Stimulated activated CD8-positive, alpha-beta memory T cell treated with anti-CD3 and anti-CD28 coated beads, Interleukin-4, amount 100 ng/mL, for 1 hour (primary cell): ENCODE measurements at places on chromosomes 7 and 10.

DNA sequence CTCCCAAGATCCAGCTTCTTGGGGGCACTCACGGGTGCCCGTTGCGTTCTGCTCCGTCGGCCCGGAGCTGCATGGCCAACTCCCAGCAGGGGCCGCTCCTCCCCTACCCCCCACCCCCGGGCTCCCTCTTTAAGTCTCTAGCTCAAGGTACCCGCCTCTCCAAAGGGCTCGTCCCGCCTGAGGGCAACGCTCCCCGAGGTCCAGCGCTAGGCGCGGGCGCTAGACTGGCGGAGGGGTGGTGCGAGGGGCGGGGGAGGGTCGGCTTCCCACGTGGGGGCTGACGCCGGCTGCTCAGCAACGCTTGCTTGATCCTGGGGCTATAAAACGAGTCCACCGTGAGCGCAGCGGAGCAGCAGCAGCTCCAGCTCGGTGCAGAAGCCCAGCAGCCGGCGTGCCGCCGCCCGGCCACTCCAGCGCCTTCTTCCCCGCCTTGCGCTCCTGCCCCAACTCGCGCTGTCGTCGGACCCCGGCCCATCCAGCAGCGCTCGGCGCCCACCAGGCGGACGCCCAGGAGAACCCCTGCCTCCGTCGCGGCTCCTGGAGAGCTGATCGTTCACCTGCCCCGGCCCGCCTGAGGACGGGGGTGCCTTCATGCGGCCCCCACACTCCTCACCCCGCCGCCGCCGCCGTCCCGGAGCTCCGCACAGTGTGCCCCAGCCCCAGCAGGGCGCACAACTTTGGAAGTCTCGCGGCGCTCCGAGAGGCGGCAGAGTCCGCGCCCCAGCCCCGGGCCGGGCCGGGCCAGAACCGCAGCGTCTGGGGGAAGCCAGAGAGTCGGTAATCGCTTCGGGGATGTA, at the start of gene ADRA2A:
Gene ADRA2A, plus strand, starts transcription at position 348 of the 797 bp plus-strand sequence. CDS start 968 bp downstream, outside the sequence.
- DNase-seq: no peak

DNA sequence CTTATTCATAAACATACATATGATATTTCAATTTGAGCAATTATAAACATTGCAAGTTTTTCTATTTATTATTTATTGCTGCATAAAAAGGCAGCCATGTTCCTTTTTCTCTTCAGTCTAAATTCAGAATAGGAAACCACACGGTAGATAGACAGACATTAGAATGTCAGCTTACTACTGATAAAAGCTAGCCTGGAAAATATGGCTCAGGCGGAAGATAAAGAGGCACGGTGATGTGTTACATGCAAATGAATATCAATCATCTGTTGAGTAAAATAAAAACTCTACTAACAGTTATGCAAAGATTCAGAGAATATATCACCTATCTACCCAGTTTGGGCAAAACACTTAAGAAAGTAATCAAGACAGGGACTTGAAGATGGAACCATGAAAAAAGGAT, 73.5 kb upstream of the PDSS1 start:
- no peak for DNase-seq

- no peak for DNase-seq
Measured at GRCh38 chr7:48411619-48412018, 240.4 kb downstream of the ABCA13 start.

DNA sequence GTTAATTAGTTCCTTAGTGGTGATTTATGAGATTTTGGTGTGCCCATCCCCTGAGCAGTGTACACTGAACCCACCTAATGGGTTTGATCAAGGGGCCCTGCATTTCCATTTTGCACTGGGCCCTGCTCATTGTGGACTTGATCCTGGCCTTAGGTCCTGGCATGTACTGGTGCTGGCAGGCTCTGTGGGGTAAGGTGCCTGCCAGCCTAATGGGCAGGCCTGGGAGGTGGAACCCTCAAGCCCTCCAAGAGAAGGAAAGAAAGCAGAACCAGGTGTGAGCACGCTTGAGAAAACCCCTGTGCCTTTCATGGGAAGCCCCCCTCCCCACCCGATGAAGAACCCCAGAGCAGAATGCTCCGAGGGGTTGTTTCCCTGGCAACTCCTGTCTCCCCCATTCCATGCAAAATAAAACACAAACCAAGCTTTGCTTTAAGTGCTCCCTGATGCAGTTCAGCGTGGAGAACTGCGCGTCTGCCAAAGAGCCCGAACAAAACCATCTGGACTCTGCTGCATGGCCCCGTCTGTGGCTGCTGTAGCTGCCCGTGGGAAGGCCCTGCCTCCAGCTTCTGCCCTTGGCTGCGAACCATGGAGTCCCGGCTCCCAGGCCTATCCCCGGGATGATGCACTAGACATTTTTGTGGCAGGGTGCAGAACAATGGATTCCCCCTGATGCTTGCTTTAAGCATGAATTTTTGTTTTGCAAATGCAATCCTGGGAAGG, 123.3 kb downstream of the PRPF18 start:
- DNase-seq: no peak

- no peak for DNase-seq
Measured at GRCh38 chr10:13528875-13529713, at the start of gene BEND7. BEND7 (minus strand) TSS chr10:13529014; CDS start chr10:13528533, 481 bp downstream.

GRCh38 chr10:82660205-82660604, 785.2 kb downstream of the NRG3 start:
- no peak for DNase-seq

- no peak for DNase-seq
Measured at GRCh38 chr10:79073784-79074432, 5.1 kb downstream of the ZMIZ1 start.

- DNase-seq: no peak
Measured at GRCh38 chr10:79378383-79378646, 31.0 kb downstream of the PPIF start.

DNA sequence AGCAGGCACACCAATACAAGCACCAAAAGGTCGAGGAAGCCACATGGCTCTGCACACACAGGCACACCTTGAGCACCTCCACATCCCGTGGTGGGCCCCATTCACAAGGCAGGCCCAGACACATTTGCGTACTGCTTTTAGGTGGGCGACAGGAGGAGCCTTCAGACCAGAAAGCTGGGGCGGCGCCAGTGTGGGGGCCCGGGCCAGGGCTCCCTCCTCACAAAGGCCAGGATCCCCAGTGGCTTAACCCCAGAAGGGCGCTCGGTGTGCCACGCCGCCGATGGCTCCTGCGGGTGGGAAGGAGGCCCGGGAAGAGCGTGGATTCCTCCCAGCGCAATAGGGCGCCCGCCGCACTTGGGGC, 2.8 kb upstream of the SMARCD3 start:
- no peak for DNase-seq

DNA sequence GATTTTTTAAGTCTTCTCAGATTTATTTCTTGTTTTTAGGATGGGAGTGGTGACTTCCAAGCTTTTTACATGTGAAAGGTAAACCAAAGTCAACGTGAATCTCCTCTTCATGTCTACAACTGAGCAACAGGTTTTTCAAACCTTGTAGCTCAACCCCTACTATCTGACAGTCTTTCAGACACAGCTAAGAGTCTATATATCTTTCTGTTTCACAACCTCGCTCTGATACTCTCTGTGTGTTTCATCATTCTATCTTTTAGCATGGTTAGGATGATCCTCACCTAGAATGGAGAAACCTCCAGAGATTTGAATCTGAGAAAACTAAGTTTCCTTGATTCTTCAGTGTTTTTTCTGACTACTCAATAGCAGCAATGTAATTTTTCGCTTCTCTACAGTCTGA, 96.1 kb downstream of the EPDR1 start:
- no peak for DNase-seq

GRCh38 chr7:5232485-5232837, 42.4 kb downstream of the WIPI2 start:
- no peak for DNase-seq

- DNase-seq: no peak
Measured at GRCh38 chr7:17347401-17347800, 48.9 kb downstream of the AHR start.

- no peak for DNase-seq
Measured at GRCh38 chr10:129716211-129716681, 247.8 kb downstream of the EBF3 start.

- DNase-seq: no peak
Measured at GRCh38 chr7:76294344-76295024, 8.0 kb upstream of the HSPB1 start.

- DNase-seq: no peak
Measured at GRCh38 chr7:48067475-48067874, 21.6 kb upstream of the UPP1 start.

- no peak for DNase-seq
Measured at GRCh38 chr10:97718178-97718577, 4.6 kb downstream of the MARVELD1 start.

DNA sequence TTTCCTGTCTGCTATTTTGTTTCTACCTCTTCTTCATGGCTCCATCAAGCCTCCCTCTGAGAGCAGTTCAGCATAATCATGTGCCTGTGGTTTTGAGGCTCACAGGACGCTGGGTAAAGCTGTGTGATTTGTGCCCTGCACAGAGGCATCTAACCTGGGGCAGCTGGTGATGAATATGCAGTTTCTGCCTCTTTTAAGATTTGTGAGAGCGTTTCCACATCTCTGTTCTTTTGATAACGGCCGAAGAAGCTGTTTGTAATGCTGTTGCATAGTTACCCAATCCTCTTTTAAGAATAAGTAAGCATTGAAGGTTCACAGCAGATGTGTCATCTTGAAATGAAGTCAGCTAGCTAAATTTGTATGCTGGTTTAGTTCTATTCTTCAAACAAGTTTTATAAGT, 45.2 kb downstream of the PNLIPRP3 start:
- DNase-seq: no peak

GRCh38 chr10:865257-865656, 66.2 kb downstream of the LARP4B start:
- no peak for DNase-seq

- no peak for DNase-seq
Measured at GRCh38 chr10:86234541-86235270, 131.9 kb downstream of the GRID1 start.

DNA sequence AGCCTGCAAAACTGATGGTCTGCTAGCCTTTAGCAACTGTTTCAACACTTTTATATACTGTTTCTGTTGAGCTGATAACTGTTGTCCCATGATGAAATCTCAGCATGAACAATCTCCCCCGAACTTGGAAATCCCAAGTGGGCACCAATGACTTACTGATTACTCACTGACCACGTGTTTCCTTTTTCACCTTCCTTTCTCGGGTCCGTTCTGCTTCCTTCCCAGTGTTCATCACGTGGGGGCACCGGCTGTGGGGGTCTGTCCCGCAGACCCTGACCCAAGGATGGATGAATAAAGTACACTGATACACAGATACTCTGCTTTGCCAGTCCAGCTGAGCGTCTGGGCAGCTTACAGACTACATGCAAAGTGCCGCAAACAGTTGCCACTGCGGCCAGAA, 39.0 kb upstream of the RASGEF1A start:
- no peak for DNase-seq

DNA sequence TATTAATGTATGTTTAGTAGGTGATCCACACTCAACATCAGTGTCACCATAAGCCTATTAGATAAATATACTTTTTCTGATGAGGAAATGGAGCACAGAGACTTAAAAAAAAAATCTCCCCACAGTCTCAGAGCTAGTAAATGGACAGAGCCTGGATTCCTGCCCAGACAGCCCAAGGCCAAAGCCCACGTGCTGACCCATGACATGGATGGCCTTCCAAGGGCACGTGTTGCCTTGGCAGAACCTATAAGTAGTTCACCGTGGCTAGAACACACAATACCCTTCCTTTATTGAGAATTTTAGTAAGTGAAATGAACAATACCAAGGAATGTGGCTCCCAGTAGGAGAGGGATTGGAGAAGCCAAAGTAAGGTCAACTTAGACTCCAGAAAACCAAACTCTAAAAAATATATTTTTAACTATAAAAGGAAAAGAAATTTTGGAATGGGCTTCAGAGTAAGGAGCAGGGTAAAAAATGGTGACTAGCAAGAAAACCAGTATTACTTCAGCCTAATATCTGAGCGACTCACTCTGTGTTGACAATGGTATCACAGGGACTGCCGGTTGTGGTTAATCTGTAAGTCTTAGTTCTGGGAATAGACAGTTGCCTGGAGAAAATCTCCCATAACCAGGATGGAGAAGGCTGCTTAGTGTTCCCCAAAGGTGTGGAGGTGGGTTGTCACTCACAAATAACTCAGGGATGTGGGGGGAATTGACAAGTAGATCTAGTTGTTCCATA, 223.0 kb downstream of the SORCS1 start:
- no peak for DNase-seq

- DNase-seq: no peak
Measured at GRCh38 chr7:34236057-34236456, 330.7 kb downstream of the BMPER start.

GRCh38 chr10:10813656-10814055, 204.0 kb upstream of the CELF2 start:
- no peak for DNase-seq

GRCh38 chr10:66234872-66235271, 691.0 kb upstream of the LRRTM3 start:
- no peak for DNase-seq

GRCh38 chr10:32393911-32394310, 47.0 kb upstream of the EPC1 start:
- no peak for DNase-seq

DNA sequence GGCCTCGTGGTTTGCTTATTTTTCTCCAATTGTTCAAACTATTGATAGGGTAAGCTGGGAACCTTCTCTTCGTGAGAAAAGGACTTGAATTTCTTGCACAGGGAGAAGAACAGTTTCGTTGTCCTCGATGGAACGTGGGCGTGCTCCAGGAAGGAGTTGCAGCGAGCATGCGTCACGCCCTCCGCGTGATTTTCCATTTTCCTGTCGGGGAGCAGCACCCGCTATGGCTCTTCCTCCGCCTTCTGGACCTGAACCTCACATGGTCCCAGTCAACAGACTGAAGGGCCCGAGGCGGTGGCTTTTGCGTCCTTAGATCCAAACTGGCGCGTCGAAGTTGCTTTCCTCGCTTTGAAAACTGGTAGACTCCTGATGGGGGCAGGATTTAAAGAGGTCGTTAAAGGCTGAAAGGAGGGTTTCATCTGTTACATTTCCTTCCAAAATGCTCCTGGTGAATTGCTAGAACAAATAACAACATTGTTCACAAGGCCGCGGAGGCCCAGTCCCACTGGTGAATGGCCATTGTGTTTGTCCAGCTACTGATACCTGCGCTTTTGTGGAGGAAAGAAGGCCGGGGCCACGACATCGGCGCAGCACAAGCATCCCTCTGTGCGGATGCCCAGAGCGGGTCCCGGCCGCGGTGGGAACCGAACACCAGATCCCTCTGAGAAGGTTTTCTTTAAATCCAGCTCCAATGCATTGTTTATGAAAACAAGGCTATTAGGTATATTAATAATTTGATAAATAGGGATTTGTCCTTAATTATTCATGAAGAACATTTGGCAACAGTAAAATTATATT, 75.9 kb downstream of the EBF3 start:
- DNase-seq: no peak

- no peak for DNase-seq
Measured at GRCh38 chr7:155788616-155789000, 23.7 kb downstream of the SHH start.

GRCh38 chr7:41886901-41887311, 184.0 kb upstream of the INHBA start:
- no peak for DNase-seq

DNA sequence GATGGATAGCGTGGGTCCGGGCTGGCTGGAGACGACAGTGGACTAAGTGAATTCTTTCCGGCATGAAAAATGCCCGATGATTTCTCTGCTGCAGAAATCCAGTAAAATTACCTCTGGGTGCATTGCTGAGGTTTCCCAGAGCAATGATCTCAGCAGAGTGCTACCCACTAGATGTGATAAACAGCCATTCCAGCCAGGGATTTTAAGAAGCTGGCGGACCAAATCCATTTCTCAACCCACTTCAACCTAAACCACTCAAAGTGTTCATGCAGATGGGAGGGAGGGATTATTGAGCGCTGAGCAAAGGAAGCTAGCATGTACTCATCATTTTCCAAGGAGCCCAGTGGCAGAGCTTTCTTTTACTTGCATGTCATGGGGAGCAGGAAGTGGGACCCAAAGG, 116.7 kb downstream of the PRKCQ start:
- DNase-seq: no peak

- no peak for DNase-seq
Measured at GRCh38 chr10:24590697-24591457, 132.8 kb downstream of the ARHGAP21 start.
